T-helper 2 cell treated with Interferon-gamma antibody and Interleukin-4, amounts not matched to agents 100 ng/mL and 5 ng/mL, for 36 hours (primary cell): ENCODE measurements at places on chromosomes 11 and 22. TPM values are rescaled to one million over a fixed set of nuclear protein-coding genes. Genes with fewer than 3 reads are reported as not detected.

HIC2 gene
- 4.5 and 4.8 TPM in 2 replicates for total RNA-seq

BACE1 gene
- 0.41 and 0.82 TPM in 2 replicates for total RNA-seq

CTR9 gene
- 43.7 and 47.9 TPM in 2 replicates for total RNA-seq

HMOX1 gene
- total RNA-seq, result 0.61 and 1.2 TPM in 2 replicates

MYOD1 gene
- total RNA-seq, result not detected in 2 replicates

GRIK4 gene
- not detected in 2 replicates for total RNA-seq

GAL3ST3 gene
- not detected in 2 replicates for total RNA-seq

YWHAH gene
- total RNA-seq, result 178 and 186 TPM in 2 replicates

MYO7A gene
- total RNA-seq, result 0.07 and 0.23 TPM in 2 replicates

HOATZ gene
- total RNA-seq, result not detected in 2 replicates

DEPDC7 gene
- 0.68 and 1.2 TPM in 2 replicates for total RNA-seq

SCYL1 gene
- 63.6 and 64.6 TPM in 2 replicates for total RNA-seq
